ENCODE measurements at places on chromosomes 4 and X.
A peak's percentile ranks its signal among the peaks of the same experiment; 100 is the strongest.

GRCh38 chr4:52200339-52200725 lies 149.2 kb downstream of the SPATA18 start:
- no peak for DNase-seq

GRCh38 chr4:148192526-148192925 lies 249.7 kb downstream of the NR3C2 start:
- no peak for DNase-seq

- no peak for DNase-seq
Observed at GRCh38 chr4:147730333-147730732, 1.6 kb upstream of the ARHGAP10 start.

DNA sequence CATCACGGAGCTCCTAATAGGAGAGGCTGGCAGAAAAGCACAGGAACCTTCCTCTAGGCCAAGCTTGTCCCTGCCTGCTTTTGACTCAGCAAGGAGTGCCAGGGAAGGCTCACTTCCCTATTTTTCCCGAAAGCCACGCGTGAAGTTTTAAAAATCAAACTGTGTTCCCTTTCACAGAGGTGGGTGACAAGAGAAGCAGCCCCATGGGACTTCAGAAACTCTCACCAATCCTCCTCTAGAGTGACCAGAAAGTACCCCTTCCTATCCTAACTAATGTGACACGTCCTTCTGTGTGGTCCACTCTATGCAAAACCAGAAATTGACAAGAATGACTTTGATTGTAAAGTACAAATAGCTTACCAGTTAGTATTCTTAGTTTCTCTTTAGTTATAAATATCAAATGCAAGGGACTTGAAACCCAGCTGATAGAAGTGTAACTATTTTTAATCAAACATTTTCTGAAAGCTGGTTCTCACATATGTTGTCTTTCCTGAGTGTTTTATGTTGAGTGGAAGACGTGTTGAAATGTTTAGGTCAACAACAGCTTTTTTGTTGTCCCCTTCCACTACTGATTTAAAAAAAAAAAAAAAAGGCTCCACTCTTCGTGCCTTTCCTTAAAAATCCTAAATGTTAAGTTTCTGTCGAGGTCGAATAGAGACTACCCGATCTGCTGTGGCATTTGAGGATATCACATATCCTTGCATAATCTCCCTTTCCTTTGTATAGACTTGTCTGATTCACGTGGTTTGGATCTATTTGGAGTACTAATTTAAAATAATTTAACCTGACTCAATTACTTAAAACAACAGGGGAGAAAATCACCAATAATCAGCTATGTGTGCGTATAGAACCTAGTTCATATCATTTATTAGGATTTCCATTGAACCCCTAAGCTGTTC lies 42.1 kb downstream of the NFKB1 start:
- no peak for DNase-seq

GRCh38 chrX:96447161-96447560 lies 237.5 kb upstream of the DIAPH2 start:
- no peak for DNase-seq

- no peak for DNase-seq
Observed at GRCh38 chr4:74522251-74522991, 77.5 kb downstream of the AREG start.

- DNase-seq, result peak; percentile 83
Observed at GRCh38 chr4:53777244-53777984, 186.1 kb upstream of the LNX1 start.

DNA sequence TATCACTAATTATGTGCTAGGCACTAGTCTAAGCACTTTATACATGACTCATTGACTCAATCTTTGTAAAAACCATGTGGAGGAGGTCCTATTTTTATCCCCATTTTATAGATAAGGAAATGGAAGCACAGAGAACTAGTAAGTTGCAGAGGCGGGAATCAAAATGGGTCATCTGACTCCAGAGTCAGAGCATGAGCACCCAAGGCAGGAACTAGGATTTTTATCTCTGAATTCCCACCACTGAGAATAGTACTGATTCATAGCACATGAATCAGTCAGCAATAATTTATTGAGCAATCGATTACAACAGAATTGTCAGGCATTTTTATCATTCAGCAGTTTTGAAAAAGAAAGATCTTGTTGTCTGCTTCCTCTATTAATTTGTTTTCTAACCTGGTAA lies 19.3 kb downstream of the SCARB2 start:
- peak; percentile 91 for DNase-seq

- no peak for DNase-seq
Observed at GRCh38 chrX:150199803-150200202, 163.3 kb upstream of the MAMLD1 start.

- no peak for DNase-seq
Observed at GRCh38 chrX:52346174-52347165, 22.4 kb upstream of the XAGE2 start.

GRCh38 chr4:163666332-163666873 lies 171.9 kb downstream of the TMA16 start:
- no peak for DNase-seq

DNA sequence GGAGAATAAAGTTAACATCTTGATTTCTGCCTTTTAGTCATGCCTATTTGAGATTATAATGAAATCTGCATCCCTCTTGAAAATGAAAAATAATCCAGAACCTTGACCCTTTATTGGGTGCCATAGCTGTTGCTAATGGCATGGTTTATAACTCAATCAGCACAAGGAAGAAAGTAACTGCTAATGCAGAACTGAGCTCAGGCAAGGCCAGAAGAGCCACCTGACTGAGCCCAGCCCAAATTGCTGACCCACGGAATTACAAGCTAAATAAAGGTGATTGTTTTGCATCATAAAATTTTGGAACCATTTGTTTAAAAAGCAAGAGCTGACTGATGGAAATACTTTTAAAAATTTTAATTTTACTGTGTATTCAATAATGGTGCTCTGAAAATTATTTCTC lies 76.4 kb upstream of the TBL1X start:
- DNase-seq, result no peak

GRCh38 chr4:48954314-48954713 lies 31.8 kb upstream of the CWH43 start:
- DNase-seq, result peak; percentile 9

DNA sequence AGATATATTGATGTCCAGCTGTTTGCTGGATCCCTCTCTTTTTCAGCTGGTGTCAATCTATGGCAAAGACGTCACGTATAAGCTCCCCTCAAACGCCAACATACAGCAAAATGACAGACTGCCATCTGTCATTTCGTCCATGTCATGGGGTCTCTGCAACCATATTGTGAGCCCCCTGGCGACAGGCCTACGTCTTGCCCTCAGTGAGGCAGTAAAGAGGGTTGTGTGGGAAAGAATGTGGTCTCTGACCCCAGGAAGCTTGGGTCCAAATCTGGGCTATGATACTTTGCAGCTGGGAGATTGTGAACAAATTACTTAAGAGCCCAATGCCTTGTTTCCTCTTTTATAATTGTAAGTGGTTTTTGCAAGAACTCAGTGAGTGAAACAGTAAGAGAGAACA lies 7.4 kb downstream of the SUPT20HL2 start:
- no peak for DNase-seq

DNA sequence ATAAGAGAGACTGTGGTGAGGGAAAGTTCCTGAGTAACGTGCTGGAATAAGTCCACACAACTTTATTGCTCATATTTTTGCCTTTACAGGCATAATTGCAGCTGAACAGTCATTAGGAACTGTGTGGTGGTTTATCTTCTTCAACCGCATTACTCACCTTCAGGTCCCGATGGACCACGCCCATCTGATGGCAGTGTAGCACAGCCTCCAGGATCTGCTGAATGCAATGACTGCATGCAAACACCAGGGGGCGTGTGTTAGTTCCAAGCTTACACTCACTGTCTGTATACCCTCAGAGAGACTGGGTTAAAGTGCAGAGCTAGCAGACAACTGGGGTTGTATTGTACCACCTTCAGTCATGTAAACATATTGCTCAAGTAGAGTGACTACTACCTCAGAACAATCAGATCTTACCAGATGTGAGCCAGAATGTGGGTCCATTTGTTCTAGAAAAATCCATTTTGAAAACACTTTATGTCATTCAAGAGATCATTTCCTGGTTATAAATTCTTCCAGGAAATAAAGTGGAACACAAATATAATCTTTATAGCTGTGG lies 214.0 kb downstream of the CAMK2D start:
- peak; percentile 95 for DNase-seq

- DNase-seq, result peak; percentile 53
Observed at GRCh38 chr4:155353923-155354540, 22.7 kb downstream of the MAP9 start.

GRCh38 chr4:1516881-1517480 lies 110.7 kb upstream of the NKX1-1 start:
- no peak for DNase-seq

- no peak for DNase-seq
Observed at GRCh38 chr4:52098618-52099017, 47.5 kb downstream of the SPATA18 start.

GRCh38 chr4:185396724-185397385 lies at the start of gene ANKRD37:
Gene ANKRD37, plus strand, starts transcription at chr4:185396841. Its CDS starts 83 bp downstream, at chr4:185396924.
- peak; percentile 12 for DNase-seq

DNA sequence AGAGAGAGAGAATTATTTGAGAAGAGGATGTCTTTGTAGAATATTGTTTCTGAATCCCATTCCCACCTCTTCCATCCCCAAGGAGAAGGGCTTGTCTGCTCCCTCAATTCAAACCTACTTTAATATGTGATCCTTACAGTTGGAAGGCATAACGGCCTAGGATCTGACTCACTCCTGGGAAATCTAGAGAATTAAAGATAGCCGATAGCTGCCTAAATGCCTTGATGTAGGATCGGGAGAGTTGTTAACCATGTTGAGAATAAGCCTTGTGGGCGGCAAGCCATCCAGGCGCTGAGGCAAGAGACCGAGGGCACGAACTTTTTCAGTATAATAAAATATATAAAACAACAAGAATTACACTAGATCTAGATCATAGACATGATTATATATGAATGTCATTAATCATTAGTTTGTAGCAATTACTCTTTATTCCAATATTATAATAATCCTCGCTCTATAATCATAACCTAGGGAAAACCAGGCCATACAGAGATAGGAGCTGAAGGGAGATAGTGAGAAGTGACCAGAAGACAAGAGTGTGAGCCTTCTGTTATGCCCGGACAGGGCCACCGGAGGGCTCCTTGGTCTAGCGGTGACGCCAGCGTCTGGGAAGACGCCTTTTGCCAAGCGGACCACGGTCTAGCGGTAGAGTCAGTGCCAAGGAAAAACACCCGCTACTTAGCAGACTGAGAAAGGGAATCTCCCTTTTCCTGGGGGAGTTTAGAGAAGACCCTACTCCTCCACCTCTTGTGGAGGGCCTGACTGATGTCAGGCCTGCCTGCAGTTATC lies 13.5 kb downstream of the EMCN start:
- DNase-seq, result no peak

- DNase-seq, result no peak
Observed at GRCh38 chr4:930028-930551, 2.0 kb downstream of the GAK start.

DNA sequence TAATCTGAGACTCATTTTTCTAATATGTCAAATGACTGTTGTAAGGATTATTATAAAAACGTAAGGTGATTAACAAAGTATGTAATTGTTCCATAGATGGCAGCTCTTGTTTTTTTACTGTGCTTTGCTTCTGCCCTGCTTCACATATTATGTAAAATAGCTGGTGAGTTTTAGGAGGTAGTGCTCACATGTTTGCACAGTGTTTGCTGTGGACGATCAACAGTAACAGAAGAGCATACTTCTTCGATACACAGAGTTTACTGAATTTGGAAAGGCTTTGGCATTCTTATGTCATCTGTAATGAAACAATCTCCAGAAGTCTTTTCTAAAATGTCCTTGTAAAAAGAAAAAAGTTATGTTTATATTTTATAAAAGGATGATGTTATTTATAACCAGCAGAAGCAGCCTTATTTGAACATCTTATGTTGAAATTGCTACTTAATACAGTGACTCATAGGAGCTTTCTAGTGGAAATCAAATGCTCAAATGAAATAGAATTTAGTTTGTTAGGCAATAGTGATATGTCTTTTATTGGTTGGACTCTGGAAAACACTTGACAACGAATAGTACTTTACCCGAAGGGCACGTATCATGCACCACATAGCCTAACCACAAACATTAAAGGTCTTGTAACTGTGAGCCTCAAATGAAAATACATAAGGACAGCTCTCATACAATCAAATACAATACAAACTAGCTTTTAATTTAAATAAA lies 1.9 kb upstream of the MTTP start:
- no peak for DNase-seq

DNA sequence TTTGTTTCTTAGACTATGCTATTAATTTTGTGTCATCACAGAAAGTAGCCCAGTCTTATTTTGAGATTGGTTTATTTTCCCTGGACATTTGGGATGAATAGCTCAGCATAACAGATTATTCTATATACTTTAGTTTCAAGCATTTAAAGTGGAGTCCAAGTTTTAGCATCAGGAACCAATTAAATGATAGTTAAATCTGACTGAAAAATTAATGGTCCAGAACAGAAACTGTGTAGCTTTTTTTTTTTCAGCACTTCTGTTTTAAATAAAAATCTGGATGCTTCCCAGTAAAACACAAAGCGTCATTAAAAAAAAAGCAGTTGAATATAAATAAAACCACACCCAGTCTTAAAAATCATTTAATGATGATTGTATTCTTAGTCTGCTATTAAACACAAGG lies 59.4 kb upstream of the PITX2 start:
- peak; percentile 84 for DNase-seq

- DNase-seq, result no peak
Observed at GRCh38 chr4:87052615-87053014, 117.8 kb downstream of the AFF1 start.

DNA sequence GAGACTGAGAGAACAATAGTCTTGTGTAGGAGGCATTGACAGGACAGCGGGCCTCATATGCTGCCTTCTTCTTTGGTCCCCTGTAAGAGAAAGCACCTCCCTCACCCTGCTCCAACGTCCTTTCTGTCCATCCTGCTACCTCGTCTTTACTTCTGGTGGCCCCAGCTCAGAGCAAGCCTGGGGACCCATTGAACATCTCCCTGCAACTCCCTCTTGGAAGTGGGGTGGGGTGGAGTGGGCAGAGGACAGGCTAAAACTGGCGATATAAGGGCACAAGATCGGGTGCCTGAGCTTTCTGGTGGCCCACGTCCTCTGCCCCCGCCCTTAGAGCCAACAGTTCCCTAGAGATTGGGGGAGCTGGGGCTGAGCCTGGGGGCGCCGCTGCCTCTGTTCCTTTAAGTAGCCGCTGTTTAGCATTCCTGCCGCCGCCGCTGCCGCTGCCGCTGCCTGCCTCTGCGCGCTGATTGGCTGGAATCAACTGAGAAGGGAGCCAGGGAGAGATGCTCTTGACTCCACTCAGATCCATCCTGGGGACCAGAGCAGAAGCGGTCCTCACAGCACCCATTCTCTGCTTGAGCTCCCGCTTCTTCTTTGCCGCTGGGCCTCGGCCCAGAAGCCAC lies at the start of gene DLG3:
Gene DLG3 (plus strand): TSS at position 510 of the 620 bp plus-strand sequence. CDS start 367 bp downstream, outside the sequence.
- peak; percentile 54 for DNase-seq

DNA sequence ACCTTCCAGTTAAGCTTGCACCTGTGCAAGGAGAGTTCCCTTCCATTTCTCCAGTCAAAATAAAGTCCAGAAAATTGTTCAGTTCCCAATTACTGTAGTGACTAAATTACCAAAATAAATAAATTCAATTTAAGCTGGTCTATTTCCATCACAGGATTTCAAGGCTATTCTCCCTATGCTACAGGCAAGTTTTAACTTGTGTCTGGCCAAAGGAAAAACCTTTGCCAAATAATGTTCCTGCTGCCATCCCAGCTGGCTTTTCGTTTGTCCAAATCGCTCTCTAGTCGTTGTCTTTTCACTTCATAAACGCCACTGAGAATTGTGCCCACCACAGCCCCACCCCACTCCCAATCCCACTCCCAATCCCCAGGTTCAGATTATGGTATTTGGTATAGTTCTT lies 2.4 kb downstream of the KCTD8 start:
- DNase-seq, result no peak
